ENCODE measurements at places on chromosomes 2 and 18.
A peak's percentile ranks its signal among the peaks of the same experiment; 100 is the strongest.

- no peak for DNase-seq
Observed at GRCh38 chr2:231256494-231256893, 58.1 kb downstream of the ARMC9 start.

DNA sequence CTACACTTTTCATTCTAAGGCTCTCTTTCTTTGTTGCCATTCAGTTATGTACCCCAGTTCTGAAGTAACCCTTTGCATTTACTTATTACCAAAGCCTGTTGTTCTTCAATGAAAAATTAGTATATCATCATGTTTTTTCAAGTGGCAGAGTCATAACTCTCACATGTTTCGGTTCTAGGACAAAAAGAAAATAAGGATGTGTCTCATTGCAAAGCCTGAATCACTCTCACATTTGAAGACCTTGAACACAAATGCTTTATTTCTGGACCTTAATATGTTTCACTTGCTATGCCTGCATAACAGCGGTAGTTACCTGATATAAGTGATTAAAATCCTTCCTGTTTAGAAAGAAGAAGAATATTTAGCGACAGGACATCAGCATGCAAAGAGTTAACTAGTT is 49.1 kb downstream of the ZEB2 start:
- peak; percentile 48 for DNase-seq

DNA sequence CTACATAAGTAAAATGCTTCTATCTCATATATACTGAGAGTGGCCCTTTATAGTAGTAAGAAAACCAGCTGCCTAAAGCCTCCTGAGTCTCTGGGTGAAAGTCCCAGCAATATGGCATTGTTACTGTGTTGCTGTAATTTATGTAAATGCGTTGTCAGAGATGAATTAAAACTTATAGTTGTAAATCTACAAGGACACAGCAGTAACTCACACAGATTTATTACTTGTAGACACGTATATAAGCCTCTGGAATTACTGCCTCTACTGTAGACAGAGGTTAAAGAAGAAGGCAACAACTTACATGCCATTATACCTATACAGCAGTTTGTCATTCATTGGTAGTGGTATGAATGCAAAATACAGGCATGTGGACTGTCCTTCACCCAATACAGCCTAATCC is 169.1 kb upstream of the BOD1L2 start:
- no peak for DNase-seq

DNA sequence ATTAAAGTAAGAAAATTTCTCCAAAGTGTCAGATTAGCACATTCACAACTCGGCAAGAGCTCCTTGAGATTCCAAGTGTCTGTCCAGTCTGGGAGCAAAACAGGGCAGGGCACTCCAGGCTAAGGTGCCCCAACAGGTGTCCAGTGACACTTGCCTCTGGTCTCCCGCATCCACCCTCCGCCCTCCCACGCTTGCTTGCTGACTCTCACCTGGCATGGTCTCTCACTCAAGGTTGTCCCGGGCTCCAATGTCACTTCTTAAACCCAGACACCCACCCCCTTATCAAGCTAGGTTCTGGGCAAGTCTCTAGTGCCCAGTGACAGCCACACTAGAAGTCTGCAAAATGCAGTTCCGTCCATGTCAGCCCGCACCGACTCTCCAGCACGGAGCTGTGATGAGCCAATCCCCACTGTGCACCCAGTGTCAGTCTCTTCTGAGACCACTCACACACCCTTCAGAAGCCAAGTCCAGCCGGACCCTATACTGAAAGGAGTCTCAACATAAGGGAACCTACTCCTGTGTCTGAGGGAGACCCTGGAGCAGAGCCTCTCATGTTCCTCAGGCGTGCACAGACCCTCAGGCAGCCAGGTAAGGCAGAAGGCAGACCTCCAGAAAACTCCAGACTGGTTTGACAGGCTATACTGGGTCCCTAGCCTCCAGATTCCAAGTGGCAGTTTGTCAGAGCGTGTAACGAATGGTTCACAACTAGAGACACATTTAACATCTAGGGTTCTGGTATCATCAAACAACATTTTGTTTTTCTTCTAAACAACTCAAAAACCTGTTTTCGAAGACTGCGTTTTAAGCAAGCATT is 45.6 kb downstream of the HDLBP start:
- DNase-seq = no peak

DNA sequence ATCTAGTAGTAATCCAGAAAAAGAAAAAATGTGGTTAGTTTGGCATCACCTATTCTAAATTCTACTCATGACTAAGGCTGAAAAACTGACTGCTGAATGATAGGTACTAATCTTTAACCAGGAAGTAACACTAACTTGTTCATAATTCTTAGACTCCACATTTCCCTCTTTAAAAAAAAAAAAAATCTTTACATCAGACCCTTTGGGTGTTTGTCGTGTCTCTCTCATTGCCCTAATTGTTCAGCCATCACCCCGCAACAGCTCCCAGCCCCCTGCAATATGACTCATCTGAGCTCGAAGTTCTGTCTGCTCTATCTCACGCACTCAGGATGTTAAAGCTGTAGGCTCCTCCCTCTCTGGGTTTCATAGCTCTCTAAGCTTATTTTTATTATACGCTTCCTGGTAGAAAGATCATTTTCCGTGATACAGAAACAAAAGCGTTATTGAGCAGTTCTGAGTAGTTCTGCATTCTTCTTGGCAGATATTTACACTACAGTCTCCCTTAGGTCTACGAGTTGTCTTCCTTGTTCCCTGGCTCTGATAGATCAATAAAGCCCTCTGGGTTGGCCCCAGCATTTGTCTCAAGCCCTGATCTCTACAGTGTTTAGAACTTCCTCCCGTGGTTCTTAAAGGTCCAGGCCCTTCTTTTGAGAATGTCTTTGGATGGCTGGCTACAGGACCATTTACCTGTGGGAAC is 95.6 kb downstream of the TNFRSF11A start:
- peak; percentile 60 for DNase-seq
